Activated T-cell treated with anti-CD3 and anti-CD28 coated beads for 4 hours (primary cell): ENCODE measurements at places on chromosomes 12 and 14.

- no peak for DNase-seq
Measured at GRCh38 chr12:45745861-45746277, 16.4 kb downstream of the ARID2 start.

GRCh38 chr12:30874455-30875321 lies 51.9 kb upstream of the TSPAN11 start:
- DNase-seq = no peak

GRCh38 chr12:50050119-50050385 lies 7.3 kb upstream of the ASIC1 start:
- no peak for DNase-seq

GRCh38 chr12:130300737-130301535 lies 36.8 kb upstream of the PIWIL1 start:
- no peak for DNase-seq

DNA sequence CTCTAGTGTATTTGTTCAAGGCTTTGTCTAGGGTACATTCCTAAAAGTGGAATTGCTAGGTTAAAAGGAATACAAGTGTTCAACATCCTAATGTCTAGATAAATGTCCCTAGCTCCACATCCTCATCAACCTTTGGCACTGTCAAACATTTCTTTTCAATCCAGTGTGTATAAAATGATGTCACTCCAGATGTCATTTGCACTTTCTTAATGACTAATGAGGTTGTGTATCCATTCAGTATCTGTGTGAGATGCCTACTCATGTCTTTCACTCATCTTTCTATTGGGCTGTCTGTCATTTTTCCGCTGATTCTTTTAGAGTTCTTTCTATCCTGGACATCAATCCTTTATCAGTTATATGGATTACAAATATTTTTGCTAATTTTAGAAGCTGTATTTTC lies 43.3 kb downstream of the ARMH4 start:
- no peak for DNase-seq

DNA sequence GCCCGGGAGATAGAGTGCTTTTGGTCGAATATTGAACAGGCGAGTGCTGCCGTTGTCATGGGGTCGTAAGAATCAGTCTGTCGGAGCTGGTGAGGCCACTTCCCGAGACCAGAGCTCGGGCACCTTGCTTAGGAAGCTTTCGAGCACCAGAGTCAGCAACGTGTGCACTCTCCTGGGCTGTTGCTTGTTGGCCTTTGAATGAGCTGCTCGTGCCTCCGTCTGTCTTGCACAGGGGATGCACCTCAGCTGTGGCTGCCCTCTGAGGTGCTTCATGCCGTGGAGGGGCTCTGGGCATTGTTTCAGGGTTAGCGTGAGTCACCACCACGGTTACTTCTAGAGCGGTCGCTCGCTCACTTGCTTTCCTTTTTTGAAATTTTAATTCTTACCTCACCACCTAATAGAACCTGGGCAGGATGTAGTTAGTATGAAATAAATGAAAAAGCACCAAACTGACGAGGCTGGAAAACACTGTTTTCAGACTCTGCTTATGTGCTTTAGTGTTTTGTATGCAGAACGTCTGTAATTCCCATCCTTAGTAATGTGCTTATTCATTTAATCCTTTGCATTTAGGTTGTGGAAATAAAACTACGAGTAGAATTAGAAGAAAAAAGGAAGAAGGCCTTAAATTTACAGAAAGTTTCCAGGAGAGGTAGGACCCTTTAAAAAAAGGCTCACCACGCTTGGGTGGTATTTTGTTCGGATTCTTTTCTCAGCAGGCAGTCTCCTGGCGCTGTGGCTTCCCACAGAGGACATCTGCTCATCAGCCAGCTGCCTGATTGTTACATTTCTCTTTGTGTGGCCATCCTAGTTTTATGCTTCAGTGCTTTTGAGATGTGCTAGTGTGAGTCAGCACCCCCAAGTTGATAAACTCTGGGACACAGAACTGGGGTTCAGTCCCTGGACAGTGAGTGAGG lies 40.6 kb downstream of the EP400 start:
- no peak for DNase-seq

- DNase-seq = no peak
Measured at GRCh38 chr12:101299346-101299745, 19.4 kb downstream of the UTP20 start.

DNA sequence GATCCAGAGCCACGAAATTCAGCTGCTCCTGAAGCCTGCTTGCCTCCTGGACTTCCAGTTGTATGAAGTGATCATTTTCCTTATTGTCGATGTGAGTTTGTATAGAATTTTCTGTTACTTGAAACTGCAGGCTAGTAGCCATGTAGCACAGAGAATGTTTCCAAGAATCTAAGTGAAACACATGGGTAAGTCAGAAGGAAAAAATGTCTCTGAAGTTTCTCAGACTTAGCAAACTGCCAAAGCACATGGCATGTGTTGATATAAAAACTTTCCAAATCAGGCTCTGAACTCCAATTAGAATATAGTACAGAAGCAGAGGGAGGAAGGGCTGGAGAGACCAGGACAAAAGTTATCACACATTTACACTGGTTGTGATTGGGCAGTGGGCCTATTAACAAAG lies 9.8 kb upstream of the PCNX1 start:
- DNase-seq = no peak

- DNase-seq = no peak
Measured at GRCh38 chr12:43551279-43551970, 578 bp downstream of the ADAMTS20 start.

GRCh38 chr14:81991998-81992397 lies 458.3 kb upstream of the SEL1L start:
- no peak for DNase-seq

- DNase-seq = no peak
Measured at GRCh38 chr12:1812650-1813302, 7.6 kb upstream of the LRTM2 start.

DNA sequence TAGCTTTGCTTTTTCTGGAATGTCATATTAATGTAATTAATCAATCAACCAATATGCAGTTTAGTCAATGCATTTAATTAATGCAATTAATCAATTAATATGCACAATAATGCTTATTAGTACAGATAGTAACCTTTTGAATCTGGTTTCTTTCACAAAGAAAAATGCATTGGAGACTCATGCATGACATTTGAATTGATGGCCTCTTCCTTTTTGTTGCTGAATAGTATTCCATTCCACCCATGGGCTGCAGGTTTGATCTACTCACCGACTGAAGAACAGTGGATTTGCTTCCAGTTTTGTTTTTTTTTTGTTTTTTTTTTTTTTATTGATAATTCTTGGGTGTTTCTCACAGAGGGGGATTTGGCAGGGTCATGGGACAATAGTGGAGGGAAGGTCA lies 13.1 kb upstream of the GPR132 start:
- no peak for DNase-seq

DNA sequence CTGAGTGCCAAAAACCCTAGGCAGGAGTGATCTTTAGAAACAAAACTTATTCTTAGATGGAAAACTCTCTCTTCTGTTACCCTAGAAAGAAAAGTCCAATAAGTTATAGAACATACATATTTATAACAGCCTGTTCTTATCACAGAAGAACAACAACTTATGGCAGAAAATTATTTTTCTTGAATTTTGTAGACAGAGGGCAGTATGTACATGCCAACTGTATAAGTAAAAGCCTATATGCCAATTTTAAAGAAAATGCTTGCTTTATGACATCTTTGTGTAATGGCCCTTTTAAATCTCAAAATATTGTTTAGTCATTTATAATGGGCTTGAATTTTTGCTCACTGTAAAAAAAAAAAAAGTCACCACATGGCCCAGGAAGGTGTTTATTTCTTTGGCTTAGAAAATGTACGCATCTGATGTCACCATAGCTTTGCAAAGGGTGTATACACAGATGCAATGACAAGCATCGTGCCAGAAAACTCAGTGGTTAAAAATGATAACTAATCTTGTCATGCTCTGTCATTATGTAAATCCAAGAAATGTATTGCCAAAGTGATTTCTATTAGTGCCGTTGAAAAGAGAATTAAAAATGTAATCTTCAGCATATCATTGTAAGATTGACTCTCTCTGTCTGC lies 38.3 kb upstream of the GRIP1 start:
- no peak for DNase-seq

- no peak for DNase-seq
Measured at GRCh38 chr14:24982472-24983155, 67.3 kb downstream of the STXBP6 start.

DNA sequence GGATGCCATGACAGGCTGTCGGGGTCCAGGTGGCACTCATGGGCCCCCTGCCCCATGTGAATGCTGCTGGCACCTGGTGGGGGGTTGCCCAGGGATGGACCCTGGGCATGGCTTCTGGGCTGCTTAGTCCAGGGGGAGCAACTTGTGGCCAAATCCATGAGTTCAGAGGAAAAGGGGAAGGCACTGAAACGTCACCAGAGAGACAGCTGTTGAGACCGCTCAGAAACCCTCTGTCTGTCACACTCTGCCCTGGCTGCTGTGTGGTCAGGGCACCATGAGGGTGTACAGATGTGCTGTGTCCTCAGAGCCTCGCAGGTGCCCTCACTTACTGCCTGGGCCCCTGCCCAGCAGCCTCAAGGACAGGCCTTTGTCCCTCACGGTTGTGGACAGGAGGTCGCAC lies 9.4 kb downstream of the CLBA1 start:
- DNase-seq = no peak

GRCh38 chr12:92898755-92899154 lies 30.3 kb downstream of the EEA1 start:
- DNase-seq = no peak

DNA sequence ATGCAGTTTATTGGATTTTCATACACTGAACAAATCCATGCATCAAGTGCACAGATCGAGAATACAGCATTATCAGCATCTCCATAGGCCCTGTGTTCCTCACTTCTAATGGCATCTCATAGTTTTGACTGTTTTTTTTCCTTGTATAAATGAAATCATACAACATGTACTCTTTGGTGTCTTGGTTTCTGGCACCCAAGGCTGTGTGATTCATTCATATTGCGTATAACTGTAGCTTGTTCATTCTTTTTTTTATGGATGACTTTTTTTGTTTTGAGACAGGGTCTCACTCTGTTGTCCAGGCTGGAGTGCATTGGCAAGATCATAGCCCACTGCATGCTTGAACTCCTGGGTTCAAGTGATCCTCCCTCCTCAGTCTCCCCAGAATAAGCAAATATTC lies 14.3 kb downstream of the RASSF8 start:
- DNase-seq = no peak

DNA sequence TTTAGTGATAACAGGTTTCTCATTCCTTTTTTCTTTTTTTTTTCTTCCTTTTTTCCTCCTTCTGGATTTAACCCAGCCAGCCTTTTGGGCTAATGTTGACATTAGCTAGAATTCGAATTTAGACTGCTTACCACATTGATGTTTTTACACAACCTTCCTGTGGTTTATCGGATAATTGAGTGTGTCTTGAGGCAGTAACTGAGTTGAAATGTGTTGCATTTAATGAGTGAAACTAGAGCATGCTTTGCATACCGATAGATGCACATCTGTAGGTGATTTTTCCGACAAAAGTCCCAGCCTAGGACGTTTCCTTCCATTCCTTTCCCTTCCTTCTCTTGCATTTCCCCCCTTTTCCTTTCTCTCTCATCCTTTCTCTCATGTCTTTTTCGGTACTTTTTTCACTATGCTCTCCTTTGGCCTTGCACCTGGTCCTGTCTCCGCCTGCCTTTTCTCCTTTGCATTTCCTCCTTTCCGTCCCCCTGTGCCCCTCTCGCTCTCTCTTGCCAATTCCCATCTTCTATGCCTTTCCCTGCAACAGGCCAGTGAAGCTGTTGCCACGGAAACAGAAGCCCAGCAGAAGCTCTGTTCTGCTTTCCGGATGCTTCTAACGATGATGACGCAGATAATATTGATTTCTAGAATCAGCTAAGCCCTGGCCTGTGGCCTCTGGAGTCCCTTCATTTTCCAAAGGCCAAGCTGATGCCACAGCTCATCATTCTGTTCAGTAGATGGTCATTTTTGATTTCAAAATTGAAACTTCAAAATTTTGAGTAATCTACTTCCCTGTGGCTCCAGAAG lies 76.1 kb downstream of the SLC25A47 start:
- no peak for DNase-seq

GRCh38 chr12:82461836-82462235 lies 103.5 kb downstream of the METTL25 start:
- no peak for DNase-seq

DNA sequence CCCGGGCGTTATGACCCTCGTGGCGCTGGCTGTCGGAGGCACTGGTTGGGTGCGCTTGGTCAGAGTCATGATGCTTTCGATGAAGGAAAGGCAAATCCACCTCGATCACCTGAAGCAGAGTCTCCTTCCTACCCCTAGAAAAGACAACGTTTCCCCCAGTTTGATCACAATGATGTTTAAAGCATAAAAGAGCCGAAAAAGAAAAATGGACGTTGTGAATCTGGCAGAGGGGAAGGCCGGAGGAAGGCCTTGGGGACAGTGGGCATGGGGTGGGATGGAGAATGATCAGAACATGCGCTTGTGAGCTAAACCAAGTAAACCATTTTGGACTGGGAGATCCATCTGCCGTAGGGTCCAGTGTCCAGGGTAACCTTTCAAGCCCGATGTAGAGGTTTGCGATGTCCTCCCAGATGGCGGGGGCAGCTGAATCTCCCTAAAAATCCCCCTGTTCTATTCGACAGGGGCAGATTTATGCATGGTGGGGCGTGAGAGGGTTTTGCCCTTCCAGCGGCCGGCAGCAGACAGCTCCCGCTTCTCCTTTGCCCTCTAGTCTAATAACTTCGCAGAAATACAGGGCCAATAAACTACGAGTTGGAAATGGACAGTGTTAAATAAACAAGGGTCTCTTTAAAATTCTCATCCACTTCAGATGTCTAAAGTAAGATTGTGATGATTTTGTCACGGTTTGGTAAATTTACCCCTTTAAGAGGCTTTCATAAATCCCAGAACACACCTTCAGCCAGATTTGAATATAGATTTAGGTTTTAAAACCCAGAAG lies 2.3 kb upstream of the OTX2 start:
- DNase-seq = no peak

DNA sequence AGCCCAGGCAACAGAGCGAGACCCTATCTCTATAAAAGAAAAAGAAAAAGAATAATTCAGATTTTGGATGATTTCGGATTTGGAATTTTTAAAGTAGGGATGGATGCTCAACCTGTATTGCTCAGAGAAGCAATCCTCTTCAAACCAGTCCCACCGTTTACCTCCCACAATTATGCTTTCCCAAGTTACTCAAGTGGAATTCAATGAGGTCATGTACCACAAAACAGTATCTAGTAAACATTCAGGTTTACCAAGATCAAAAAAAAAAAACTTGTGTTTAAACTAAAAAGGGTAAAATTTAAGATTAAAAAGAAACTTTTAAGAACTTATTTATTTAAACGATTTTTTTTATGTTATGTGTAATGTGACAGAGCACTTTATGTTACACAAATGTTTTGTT lies 2.5 kb downstream of the KDM5A start:
- no peak for DNase-seq

DNA sequence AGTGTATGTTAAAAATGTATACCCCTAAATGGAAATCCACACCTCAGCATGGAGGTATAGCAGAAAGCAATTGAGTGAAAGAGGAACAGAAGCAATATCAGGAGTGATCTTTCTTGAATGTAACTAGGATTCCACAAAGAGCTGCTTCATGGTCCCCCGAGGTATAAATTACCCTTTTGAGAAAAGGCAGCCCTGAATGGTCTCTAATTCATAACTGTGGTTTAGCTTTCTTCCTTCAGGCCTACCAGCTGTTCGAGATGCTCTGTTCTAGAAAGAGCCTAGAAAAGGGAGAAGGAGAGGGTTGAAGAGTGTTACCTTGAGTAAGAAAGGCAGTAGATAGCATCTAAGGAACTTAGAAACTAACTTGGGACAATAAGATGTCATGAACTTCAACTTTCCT lies 42.9 kb upstream of the CSRNP2 start:
- DNase-seq = no peak

GRCh38 chr12:32780071-32780470 lies 24.4 kb upstream of the YARS2 start:
- DNase-seq = no peak

- DNase-seq = no peak
Measured at GRCh38 chr12:66851134-66851533, 172.3 kb upstream of the GRIP1 start.
